ENCODE measurements at places on chromosomes 5 and 9.

DNA sequence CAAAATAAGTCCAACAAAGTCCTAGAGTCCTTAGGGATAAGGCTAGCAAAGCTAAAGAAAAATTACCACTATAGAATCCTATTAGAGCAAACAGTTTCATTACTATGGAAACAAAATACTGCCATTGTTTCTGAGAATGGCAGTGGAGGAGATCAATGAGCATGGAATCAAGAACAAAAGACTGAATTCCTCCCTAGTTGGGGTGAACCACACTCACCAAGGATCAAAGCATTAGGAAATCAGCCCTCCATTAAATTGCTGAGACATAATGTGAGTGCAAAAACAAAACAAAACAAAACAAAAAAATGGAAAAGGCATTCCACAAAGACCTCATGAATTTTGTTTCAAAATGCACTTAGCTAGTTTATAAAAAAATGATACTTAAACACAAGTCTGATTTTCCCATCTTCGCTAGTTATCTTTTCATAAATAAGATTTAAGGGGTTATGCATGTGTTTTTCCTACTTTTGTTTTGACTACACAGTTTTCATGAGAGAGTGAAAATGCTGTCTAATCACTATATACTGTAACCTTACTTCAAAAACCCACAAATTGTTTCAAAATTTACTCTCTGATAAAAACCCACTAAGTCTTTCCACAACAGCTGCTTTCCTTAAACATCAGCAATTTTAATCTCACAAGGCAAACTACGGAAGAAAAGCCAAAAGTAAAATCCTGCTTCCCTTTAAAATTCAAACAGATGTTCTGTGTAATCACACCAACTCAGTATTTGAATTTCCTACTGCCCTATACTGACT lies 9.7 kb downstream of the SERINC5 start:
- no peak for DNase-seq

- DNase-seq: no peak
These were observed 20.5 kb upstream of the B4GALT1 start for GRCh38 chr9:33187519-33188218.

DNA sequence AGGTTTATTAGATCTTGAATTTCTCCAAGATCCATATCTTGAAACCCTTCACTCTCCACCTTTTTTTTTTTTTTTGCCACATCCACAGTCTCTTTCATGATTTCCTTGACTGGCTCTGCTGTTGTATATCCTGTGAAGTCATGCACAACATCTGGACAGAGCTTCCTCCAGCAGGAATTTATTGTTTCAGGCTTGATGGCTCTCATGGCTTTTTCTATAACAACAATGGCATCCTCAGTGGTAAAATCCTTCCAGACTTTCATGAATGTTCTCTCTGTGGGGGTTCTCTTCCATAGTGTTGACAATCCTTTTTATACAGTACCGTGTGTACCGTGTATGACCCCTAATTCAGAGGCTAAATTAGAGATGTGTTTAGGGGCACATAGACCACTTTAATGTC lies 24.0 kb downstream of the RANBP17 start:
- DNase-seq: no peak

DNA sequence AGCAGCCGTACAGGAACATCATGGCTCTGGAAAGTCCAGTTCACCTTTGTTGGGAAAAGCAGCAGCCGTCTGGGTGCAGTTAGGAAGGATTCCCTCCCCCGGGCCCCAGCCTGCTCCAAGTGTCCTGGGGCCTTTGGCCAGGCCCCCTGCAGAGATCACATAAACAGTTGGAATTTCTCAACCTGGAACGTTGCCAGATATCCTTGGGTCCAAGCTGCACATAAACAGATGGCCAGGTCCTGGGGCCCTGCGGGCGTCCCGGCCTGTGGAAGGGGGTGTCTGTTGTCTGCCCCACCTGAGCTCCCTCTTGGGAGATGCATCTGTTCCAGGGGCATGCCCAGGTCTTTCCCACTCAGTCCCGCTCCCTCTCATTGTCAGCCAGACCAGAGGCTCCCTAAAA lies 92.7 kb downstream of the COL5A1 start:
- DNase-seq: no peak

DNA sequence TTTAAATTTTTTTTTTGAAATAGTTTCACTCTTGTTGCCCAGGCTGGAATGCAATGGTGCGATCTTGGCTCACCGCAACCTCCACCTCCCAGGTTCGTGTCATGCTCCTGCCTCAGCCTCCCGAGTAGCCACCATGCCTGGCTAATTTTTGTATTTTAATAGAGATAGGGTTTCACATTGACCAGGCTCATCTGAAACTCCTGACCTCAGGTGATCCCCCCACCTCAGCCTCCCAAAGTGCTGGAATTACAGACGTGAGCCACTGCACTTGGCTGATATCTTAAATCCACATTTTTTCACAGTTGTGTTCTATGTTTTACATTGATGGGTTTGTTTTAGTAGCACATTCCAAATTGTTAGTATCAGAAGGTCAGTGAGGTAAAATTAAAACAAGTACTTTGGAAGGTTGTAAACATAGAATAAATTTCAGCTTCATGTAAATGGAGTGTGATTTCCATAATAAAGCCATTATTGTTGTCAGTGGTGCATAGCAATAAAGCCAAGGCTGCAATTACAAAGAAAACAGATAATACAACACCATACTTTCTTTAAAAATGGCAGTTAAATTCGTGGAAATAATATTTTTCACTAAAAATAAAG lies 287.2 kb downstream of the ARRDC3 start:
- DNase-seq: no peak

DNA sequence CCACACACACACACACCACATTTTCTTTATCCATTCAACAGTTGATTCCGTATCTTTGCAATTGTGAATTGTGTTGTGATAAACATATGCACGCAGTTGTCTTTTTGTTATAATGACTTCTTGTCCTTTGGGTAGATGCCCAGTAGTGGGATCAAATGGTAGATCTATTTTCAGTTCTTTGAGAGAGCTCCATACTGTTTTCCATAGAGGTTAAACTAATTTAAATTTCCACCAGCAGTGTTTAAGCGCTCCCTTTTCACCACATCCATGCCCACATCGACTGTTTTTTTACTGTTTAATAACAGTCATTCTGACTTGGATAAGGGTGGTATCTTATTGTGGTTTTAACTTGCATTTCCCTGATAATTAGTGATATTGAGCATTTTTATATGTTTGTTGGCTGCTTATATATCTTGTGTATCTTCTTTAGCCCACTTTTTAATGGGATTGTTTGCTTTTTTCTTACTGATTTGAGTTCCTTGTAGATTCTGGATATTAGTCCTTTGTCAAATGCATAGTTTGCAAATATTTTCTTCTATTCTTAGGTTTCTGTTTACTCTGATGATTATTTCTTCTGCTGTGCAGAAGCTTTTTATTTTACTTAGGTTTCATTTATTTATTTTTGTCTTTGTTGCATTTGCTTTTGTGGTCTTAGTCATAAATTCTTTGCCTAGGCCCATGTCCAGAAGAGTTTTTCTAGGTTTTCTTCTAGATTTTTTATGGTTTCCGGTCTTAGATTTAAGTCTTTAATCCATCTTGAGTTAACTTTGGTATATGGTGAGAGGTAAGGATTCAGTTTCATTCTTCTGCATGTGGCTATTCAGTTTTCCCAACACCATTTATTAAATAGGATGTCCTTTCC lies 82.4 kb downstream of the SH3RF2 start:
- no peak for DNase-seq

DNA sequence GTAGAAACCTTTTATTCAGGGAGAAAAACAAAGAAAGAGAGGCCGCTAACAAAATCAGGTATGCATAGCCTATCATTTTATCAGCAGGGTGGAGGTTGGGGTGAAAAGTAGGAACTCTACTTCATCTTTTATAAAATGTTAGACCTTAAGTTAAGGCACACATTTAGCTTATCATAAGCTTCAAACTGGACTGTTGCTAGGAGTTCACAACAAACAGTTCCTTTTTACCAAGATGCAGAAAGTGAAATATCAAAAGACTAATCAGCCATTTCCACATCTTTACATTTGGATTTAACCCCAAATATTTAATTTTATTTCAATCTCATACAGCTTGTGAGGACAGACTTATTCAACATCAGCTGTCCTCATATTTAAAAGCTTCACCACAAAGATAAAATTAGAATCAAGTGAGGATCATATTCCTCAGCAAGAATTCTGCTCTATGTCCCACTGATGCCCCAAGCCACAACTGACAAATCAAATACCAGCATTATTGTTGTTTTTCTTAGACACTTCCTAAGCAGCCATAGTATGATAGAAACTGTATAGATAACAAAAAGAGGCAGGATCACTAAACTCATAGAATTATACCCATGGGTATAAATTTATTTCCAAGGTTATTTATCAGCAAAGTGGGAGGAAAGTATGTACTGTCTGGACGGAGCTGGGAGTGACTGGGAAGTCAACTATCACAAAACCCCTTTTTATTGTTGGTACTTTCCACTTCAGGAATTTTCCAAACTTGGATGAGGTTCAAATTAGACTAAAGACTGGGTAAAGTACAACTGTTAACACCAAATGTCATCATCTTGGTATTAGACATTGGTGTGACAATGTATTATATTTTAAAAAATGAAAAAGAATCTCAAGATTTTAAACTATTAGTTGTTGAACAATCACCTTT lies 29.9 kb upstream of the MYOT start:
- DNase-seq: no peak

DNA sequence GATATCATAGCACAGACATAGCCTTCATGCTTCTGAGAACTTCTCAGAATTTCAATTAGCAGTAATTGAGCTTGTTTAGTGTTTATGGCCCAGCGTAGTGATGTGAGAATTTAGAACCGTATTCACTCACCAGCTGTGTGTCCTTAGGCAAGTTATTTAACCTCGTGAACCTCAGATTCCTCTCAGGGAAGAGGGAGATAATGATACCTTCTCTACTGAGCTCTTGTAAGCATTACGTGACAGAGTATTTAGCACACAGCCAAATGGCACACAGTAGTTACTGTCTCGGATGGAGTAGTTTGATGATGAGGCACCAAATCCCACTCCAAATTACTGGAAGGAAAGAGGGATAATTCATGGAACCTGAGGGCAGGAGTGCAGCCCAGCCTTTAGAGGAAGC lies 429.3 kb downstream of the CCDC171 start:
- no peak for DNase-seq

- DNase-seq: no peak
These were observed 209.6 kb upstream of the PDE4D start for GRCh38 chr5:60102961-60103693.

- DNase-seq: no peak
These were observed 206.1 kb upstream of the NFIL3 start for GRCh38 chr9:91629718-91630117.

Data from posterior vena cava (tissue), 2 donors.